ENCODE measurements at places on chromosomes 6 and 20. TPM values are rescaled to one million over a fixed set of nuclear protein-coding genes. Genes with fewer than 3 reads are reported as not detected.

Gene ZSCAN9
- total RNA-seq = 21.3 TPM

Gene PRND
- 34.1 TPM for total RNA-seq

Gene BHLHE23
- total RNA-seq = not detected

Gene CDC5L
- total RNA-seq = 38.5 TPM

Gene APCDD1L
- 5.1 TPM for total RNA-seq

Gene TFAP2A
- 6.7 TPM for total RNA-seq

Gene RNF217
- 42.2 TPM for total RNA-seq

Gene SOX18
- total RNA-seq = 17.6 TPM

Gene GNMT
- 0.41 TPM for total RNA-seq

Gene HLA-DRA
- 43.7 TPM for total RNA-seq

Gene BMP7
- 16.0 TPM for total RNA-seq

Gene CRISP3
- 100 TPM for total RNA-seq

Gene LY6G6F
- 0.82 TPM for total RNA-seq

Gene KIAA1755
- 5.0 TPM for total RNA-seq

Gene ARFGAP1
- total RNA-seq = 47.1 TPM

Gene SENP6
- total RNA-seq = 173 TPM

Gene ASIP
- not detected for total RNA-seq

Gene IRF4
- total RNA-seq = 1.8 TPM

Gene VGLL2
- total RNA-seq = 18.4 TPM

All from tongue (tissue), 3 donors.